ENCODE measurements at places on chromosomes 3 and 15.

- no peak for DNase-seq
Observed at GRCh38 chr3:50100386-50100785, 11.7 kb downstream of the RBM5 start.

GRCh38 chr3:126573492-126574117 lies 14.9 kb upstream of the C3orf22 start:
- DNase-seq, result no peak

DNA sequence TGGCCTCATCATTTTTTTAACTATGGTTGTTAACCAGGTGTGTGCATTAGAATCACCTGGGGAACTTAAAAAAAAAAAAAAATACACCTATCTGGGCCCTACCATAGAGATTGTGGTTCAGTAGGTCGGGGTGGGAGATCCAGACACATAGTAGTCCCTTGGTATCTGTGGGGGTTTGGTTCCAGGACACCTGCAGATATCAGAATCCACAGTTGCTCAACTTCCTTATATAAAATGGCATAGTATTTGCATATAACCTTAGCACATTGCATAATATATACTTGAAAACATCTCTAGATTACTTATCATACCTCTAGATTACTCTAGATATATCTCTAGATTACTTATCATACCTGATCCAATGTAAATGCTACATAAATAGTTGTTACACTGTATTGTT lies 5.0 kb downstream of the IQGAP1 start:
- no peak for DNase-seq

- DNase-seq, result no peak
Observed at GRCh38 chr3:97952872-97953271, 19.4 kb downstream of the RIOX2 start.

GRCh38 chr15:68022061-68022460 lies 32.1 kb upstream of the PIAS1 start:
- no peak for DNase-seq

GRCh38 chr3:189403194-189403593 lies 228.0 kb upstream of the TP63 start:
- DNase-seq, result no peak

GRCh38 chr15:48996276-48996675 lies 32.6 kb upstream of the SHC4 start:
- no peak for DNase-seq

DNA sequence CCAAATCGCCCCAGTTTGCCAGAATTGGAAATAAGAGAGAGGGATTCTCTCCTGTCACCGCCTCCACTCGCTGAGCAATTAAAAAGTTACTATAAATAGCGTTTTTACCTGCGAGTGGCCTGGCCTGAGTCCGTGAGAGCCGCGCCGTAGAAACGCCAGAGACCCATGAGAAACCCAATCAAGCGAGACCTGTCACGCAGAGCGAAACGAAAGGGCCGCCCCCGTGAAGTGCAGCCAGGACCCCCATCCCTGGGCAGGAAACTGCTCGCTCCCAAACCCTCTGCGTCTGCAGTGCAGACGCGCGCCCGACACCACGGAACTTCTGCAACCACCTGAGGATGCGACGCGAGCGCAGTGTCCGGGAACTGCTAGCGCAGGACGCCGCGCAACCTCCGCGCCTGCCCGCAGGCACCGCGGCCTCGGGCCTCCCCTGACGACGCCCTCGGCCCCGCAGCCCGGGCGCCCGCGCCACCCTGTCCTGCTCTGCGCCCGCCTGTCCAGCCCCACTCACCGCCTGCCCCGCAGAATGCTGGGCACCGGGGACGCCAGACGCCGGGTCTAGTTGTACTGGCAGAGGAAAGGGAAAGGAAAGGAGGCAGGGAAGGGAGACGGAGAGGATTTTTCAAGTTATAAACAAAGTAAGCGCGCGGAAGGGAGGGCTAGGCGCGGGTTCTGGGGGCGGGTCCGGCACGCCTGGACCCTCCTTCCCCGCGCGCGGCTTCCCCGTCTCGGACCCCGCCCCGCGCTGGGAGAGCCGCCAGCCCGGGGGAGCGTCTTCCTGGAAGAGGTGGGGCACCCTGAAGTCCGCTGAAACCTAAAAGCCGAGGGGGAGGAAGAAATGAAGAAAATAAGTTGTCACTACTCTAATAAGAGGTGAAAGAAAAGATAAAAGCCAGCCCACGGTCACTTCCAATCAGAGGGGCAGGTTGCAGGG lies at the start of gene PLSCR4:
PLSCR4 (minus strand) TSS at position 657 of the 934 bp plus-strand sequence. CDS start 29,034 bp downstream, outside the sequence.
- DNase-seq, result no peak

GRCh38 chr3:171266034-171266739 lies 194.0 kb downstream of the TNIK start:
- DNase-seq, result no peak

DNA sequence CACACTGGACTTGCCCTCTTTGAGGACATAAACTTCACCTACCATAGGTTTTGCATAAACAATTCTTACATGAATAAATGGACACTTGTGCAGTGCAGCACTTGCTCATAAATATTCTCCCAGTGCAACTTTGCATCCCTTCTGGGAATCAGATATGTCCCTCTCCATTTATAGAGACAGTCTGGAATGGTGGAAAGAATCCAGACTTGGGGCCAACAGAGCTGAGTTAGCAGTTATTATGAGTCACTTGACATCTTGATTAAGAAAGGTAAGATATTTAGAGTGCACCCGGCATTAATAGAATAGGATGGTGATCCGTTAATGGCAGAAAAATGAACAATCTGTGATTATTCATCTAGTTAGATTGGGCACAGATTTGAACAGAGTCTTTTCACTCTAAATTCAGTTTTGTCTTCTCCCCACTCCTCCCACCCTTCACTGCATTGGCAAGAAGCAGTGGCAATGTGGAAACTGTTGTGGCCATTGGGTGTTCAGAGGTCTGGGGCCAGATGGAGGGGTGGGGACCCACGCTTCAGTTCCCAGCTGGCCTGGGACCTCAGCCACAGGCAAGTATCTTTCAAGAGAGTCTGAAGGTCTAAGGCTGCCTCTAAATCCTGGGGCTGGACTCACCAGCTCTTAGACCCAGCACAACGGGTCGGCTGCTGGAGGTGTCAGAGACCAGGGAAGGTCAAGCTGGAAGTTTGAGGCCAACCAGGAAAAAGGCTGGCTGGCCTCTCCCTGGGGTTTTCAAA lies 58.9 kb upstream of the KY start:
- no peak for DNase-seq

DNA sequence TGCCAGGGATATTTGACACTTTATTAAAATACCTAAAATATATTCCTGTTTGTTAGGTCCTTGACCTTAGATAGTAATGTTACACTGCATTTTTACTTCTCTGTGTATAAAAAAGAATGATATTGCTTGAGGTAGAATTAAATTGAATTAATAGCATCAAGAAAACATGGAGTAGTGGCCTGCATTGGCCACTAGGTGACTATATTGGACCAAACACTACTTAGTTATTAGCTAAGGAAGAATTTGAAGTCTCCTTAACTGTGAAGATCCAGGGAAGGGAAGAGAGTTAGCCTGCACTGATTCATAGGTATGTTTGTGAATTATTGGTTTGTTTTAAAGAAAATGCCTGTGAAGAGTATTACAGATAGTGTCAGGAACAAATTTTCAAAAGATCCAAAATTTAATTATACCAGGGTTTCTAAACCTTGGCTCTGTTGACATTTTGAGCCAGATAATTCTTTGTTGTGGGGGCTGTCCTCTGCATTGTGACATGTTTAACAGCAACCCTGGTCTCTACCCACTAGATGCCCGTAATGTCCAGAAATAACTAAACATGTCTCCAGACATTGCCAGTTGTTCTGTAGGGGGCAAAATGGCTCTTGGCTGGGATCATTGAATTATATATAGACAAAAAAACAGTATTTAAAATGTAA lies 103.6 kb upstream of the THSD4 start:
- DNase-seq, result no peak

GRCh38 chr3:12503126-12503957 lies 19.1 kb downstream of the TSEN2 start:
- no peak for DNase-seq

DNA sequence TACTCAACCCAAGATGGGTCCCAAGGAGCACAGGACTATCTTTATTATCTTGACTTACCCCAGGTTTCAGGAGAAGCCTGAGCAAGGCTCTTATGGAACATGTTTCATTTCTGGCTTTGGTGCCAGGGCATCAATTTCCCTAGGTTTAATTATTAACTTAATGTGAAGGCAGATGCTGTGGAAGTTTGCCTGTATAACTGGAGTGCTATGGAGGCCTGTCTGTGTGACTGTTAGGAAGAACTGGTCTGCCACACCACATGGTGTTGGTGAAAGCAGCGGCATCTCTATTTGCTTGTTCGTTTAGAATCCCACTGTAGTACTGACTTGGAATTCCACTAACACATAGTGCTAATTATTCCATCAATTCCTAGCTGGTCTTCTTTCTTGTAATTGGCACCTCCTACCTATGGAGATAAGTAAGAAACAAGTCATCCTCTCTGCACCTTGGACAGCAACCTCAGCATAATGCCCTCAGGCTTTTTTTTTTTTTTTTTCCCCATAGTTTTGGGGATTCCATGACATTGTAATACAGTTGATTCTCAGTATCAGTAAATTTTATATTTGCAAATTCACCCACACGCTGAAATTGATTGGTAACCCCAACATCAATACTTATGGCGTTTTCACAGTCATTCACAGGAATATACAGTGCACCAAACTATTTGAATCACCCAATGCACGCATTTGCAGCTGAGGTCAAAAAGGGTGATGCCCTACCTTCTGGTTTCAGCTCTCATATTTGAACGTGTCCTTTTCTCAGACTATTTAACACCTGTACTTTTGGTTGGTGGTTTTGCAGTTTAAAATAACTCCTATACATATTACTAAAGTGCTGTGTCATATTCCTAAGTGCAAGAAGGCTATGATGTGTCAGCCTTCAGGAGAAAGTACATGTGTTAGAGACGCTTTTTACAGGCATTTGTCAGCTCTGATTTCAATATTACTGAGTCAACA lies 772.8 kb upstream of the LMCD1 start:
- DNase-seq, result no peak

DNA sequence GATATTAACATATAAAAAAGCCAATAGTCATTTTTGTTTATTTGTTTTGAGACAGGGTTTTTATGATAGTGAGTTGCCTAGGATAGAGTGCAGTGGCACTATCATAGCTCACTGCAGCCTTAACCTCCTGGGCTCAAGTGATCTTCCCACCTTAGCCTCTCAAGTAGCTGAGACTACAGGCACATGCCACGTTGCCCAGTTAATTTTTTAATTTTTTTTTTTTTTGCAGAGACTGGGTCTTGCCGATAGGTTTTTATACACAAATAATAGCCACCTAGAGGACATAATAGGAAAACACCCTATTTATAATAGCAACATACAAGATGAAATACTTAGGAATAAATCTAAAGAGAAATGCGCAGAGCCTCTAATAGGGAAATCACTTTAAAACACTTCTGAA lies 13.3 kb downstream of the EIF3J start:
- DNase-seq, result no peak

DNA sequence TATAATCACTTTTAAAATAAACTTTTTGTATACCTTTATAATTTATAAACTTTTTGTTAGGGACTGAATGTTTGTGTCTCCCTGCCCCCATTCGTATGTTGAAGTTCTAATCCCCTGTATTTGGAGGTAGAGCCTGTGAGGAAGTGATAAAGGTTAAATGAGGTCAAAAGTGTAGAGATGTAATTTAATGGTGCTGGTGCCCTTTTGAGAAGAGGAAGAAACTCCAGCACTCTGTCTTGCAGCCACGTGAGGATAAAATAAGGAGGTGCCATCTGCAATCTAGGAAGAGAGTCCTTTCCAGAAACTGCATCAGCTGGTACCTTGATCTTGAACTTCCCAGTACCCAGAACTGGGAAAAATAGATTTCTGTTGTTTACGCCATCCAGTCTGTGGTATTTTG lies 106.1 kb upstream of the RGMA start:
- no peak for DNase-seq

DNA sequence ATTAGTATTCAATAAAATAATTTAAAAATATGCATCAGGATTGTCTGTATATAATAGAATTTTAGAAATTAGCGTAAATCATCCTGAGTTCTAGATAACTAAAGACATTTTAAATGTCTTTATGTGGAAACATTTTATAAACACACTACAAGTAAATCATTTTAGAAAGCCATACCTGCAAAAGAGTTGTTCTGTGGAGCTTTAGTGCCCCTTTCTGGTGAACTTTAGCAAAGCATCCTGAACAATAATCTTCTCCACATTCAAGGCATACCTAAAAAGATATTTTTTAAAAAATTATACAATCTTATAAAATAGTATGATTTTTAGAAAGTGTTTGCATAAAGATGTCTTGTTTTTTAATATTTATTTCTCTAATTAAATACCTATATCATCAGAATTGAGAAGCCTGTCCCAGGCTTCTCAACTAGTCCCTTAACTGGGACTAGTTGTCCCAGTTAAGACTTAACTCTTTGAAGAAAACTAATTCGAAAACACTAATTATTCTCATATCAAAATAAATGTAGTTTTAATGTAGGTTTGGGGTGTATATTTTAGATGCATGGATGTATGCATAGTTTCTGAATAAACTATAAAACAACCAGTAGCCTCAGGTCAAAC lies 29.7 kb downstream of the ZBBX start:
- no peak for DNase-seq

DNA sequence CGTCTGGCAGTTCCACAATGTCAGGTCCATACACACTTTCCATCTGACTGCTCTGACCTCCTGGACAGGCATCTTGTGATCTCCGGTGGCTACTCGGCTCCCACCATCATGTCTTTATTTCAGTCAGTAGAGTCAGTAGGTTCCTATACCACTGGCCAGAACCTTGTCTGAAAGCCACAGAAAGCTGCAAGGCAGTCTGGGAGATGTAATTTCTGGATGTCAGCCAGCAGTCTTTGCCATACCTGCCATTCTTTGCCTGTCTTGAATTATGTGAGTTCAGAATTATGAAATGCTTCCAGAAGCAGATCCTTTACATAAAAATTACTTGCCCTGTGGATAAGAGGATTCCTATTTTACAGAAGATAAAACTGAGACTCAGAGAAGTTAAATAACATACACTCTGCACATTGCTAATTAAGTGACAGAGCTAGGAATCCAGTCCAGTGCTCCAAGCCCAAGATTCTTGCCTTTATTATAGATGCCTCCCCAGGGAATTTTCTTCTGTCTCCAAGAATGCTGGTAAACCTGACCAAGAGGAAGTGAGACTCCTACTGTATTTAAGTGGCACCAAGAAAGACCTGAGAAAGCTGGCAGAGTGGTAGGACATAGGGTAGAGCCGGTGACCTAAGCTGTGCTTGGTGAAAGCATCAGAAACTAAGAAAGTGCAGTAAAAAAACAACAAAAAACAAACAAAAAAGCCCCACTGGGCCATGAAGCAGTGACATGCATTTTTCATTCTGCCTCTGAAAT lies 75.6 kb downstream of the IQCH start:
- DNase-seq, result no peak

GRCh38 chr3:165768680-165769079 lies 68.5 kb downstream of the BCHE start:
- DNase-seq, result no peak

Measured in GM18507 (cell line).